ENCODE measurements at places on chromosomes 16 and 17. TPM values are rescaled to one million over a fixed set of nuclear protein-coding genes. Genes with fewer than 3 reads are reported as not detected.

Gene GSE1
- 29.8 TPM for total RNA-seq

Gene STXBP4
- total RNA-seq = 10.5 TPM

Gene HEATR9
- total RNA-seq = not detected

Gene ITGAD
- not detected for total RNA-seq

Gene TNFSF12
- total RNA-seq = 23.8 TPM

Gene MMP2
- total RNA-seq = 1,577 TPM

Gene OR1A1
- total RNA-seq = not detected

Gene GSDMA
- not detected for total RNA-seq

Gene ARL17A
- total RNA-seq = 6.9 TPM

Gene CNGB1
- not detected for total RNA-seq

Gene FOXC2
- total RNA-seq = 5.0 TPM

Gene RMI2
- 4.0 TPM for total RNA-seq

Gene DLX4
- total RNA-seq = not detected

Gene RNU2-1
- total RNA-seq = not detected

Gene CA4
- total RNA-seq = not detected

Gene CD300H
- total RNA-seq = not detected
